ENCODE measurements at places on chromosomes 6 and 20.

- peak; percentile 71 for DNase-seq
Measured at GRCh38 chr6:90478789-90479602, 107.9 kb downstream of the MAP3K7 start.

GRCh38 chr6:140604786-140605185, 1230.3 kb upstream of the CITED2 start:
- no peak for DNase-seq

DNA sequence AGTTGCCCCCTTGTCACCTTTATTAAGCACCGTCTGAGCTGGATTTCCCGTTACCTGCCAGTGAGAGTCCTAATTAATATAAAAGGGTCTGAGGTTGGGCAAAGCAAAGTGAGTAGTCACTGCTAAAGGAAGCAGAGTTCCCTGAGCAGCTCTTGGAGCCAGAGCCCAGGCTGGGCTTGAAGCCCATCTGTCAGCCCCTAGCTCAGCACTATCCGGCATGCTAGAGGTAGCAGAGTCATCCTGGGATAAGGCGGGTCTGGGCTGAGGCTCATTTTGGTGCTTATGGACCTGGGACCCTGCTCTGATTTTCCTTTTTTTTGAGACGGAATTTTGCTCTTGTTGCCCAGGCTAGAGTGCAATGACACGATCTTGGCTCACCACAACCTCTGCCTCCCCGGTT, 46.2 kb downstream of the ADNP start:
- no peak for DNase-seq

DNA sequence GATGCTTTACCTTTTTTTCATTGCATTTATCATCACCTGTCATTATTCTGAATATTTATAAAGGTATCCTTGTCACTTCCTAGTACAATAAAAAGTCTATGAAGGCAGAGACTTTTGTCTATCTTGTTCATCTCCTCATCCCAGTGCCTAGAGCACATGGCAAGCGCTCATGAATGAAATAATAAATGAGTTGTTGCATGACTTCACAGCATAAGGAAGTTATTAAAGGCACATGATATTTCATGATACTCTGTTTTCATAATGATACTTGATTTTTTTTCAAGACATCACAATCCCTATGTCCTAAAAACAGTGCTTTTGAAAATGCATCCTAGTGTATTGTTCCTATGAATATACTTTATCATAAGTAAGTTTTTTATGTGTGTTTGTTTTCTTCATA, 310.6 kb upstream of the RSPO3 start:
- no peak for DNase-seq

DNA sequence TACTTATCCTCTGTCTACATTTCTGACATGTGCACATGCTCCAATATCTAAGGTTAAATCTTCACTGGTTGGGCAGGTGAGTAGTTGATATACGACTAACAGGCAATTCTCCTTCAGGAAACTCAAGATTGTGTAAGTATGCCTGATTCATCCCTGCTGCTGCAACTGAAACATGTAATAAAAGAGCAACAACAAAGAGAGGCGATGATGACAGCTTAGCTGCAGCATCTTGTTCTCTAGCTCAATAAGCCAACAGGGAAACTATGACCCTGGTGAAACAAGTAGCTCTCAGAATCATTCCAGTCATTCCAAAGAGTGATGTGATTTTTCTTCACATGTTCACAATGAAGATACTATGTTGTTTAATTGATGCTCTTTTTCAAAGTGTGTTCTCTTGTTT, 74.4 kb downstream of the ELOVL4 start:
- no peak for DNase-seq

GRCh38 chr6:141735126-141735525, 397.6 kb upstream of the GJE1 start:
- DNase-seq: no peak

Measured in activated T-helper 9 cell treated with anti-CD3 and anti-CD28 coated beads, Interleukin-2, amount 50 U/mL, for 16 hours (primary cell).